Fibroblast of upper back skin (primary cell): ENCODE measurements at places on chromosomes 6 and 20.

- peak; percentile 73 for DNase-seq
Measured at GRCh38 chr6:69917834-69918233, 51.5 kb downstream of the COL19A1 start.

DNA sequence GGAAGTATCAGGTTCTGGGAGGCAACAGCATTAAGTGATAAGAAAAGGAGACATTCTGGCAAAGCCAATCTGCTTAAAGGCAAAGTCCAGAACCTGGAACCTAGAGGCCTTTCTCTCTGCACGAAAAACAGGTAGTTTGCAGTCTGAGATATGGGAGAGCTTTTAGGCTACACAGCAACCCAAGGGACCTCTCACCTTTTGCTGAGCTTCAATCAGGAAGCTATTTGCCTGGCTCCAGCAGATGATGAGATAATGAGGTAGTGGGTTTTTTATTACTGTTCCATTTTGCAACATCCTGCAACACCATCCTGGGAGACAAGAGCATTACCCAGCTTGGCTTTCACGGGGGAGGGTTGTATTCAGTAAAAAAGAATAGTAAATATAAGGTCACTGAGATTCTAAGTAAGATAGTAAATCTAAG, 143.1 kb downstream of the ADGRG6 start:
- peak; percentile 52 for DNase-seq

- peak; percentile 70 for DNase-seq
Measured at GRCh38 chr20:38001173-38001875, 31.9 kb downstream of the TTI1 start.

- DNase-seq, result no peak
Measured at GRCh38 chr20:34127792-34128191, 15.7 kb upstream of the EIF2S2 start.

GRCh38 chr6:131212024-131212423, 76.8 kb downstream of the AKAP7 start:
- no peak for DNase-seq

DNA sequence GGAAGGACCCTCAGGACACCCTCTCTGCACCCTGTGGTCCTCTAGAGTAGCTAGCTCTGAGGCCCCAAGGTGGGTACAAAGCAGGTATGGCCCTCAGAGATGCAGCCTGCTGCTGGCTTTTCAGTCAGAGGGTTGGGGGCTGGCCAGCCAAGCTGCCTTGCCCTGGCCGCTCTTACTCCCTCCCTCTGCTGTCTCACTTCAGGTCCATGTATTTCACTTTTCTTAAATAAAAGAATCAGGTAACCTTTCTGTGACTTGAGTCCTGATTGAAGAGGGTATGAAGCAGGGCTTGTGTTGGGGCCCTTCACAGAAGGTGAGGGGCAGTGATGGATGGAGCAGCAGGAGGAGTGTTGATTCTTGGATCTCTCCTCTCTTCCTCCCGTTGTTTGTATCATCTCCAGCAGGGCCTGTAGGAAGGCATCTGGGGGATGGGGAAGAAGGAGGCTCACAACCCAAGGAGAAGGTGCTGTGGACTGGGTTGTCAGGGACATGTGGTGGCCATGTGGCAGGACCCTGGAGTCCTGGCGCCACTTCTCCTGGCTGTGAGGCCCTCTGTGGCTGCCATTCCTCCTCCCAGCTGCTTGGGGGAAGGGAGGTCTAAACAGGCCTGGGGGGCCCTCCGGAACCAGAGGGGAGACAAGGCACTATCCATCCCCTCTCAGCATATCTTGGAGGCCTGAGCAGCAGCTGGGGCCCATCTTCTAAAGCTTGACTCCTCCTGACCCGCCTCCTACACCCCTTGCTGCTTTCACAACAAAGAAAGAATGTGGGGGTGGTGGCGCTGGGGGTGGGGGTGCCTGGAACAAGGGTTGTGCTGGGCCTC, 1.1 kb upstream of the PTK7 start:
- DNase-seq, result peak; percentile 92

DNA sequence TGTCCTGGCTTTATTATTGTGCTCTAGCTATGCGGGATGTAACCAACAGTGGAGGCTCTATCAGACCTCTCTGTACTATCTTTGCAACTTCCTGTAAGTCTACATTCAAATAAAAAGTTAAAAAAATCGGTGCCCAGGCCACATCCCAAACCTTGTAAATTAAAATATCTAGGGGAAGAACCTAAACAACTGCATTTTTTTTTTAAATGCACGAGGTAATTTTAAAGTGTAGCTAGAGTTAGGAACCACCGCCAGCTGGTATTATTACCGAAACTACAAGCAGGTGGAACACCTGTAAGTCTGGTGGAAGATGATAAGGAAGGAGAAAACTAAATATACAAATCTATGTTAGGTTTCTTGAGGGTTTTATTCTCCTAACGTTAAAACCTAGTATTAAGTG, 34.5 kb upstream of the ID4 start:
- DNase-seq, result no peak
